ENCODE measurements at places on chromosomes 6 and 20. TPM values are rescaled to one million over a fixed set of nuclear protein-coding genes. Genes with fewer than 3 reads are reported as not detected.

DNA sequence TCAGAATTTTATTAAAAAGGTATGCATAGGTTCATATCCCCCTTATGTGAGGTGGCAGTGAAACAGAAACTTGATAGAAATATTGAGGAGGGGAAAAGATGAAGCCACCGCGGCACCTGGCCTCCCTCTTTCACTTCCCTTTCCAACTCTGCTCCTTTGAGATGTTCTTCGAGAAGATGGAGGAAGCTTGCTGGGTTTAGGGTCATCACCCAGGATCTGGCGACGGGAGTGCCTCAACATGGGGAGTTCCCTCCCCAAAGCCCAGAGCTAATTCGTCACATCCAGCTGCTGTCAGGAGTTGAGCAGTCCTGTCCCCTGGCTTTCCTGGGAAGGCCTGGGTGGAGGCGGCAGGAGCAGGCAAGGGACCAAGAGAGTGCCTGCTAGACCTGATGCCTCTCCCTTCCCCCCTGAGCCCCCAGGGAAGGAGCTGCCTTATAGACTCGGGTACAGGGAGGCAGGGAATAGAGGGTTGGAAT is 29.1 kb downstream of the RREB1 start:
- DNase-seq, result no peak

DNA sequence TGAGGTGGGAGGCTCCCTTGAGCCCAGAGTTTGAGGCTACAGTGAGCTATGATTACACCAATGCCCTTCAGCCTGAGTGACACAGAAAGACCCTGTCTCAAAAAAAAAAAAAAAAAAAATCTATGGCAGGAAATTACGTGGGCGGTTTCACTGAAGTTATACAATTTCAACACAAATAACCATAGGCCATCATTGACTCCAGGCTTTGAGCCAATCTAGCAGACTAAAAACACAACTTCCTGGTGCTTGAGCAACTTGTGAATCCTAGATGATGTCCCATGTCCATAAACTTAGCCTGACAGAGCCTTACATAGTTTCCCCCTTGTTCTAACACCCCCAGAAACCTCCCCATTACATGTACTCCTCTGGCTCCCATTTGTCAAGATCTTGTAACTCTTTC is 131.8 kb downstream of the QRSL1 start:
- no peak for DNase-seq

DNA sequence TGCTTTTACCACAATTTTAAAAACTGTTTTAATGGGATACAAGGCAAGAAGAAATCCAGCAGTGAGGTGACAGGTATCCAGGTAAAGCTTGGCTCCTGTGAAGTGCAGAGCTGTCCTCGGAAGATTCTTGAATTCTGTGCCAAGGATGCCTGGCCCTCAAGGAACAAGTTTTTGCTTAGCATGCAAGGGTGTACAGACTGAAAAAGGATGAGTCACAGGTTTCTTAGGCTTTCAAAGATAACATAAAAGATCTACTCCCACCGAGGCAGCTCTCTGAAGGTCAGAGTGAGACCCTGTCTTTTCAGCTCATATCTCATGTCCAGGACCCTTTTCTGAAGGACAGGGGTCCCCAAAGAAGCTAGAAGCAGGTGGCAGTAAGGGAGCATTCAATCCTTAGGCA is 83.3 kb downstream of the CHD6 start:
- DNase-seq, result no peak

- no peak for DNase-seq
Measured at GRCh38 chr6:116165596-116165995, 39.7 kb upstream of the COL10A1 start.

SMPDL3A gene
- total RNA-seq, result 2.0 TPM

DNA sequence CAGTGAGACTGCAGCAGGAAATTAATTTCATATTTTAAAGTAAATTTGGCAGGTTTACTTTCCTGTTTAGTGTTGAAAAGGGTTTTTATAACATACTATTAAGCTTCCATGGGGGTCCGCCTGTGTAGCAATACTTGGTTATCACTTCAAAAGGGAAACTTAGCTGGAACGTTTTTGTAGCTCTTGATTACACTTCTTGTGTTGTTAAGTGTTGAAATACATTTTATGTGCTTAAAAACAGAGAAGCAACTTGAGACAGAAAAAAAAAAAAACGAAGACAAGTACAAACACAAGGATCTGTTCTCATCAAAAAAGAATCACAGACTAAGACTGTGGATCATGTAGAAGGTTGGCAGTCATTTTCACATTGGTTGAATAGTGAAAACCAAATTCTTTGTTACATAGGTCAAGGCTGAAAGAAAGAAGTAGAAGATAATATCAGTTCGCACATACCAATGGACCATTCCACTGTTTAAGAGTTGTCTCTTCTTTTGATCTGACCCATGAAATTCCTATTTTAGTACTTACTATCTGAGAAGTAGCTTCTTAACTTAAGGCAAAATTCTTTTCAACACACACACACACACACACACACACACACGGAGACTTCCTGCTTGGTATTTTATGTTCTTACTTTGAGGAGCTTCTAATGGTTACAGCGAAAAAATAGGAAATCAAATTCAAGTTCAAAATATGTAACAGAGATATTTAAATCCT is 113.9 kb upstream of the SLC35B3 start:
- DNase-seq, result no peak
